ENCODE measurements at places on chromosomes 5 and 9.

DNA sequence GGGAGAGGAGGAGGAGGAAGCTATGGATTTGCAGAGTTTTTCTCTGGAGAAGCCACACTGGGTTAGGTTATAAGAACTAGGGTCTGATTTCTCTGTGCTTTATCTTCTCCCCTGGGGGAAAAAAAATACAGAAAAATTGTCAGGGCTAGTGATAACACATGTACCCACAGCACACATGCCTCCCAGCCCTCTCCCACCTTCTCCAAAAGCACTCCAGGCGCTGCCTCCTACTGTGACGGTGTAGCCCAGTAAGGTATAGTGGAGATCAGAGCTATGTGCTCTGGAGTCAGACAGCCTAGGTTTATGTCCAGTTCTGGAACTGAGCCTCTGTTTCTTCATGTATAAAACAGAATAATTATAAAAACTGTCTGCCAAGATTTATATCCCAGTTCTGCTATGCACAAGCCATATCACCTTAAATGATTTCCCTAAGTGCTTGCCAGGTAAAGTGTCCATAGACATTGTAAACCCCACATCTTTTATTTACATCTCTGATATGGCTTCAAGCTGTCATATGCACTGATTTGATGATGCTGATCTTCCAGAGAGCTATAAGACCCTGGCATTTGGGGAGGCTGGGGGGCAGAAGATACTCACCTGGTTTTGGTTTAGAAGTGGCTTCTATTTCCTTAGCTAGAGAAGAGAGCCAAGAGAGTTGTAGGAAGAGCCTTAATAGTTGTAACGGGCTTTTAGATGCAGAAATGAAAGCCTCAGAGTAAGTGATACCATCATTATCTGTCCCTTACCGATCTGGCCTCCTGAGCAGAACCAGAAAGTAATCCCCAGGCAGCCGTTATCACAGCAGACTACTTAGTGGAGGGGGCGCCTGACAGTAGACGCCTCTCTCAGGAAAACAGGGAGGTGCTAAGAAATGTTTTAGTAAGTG is 7.6 kb downstream of the SLC1A3 start:
- DNase-seq = no peak

DNA sequence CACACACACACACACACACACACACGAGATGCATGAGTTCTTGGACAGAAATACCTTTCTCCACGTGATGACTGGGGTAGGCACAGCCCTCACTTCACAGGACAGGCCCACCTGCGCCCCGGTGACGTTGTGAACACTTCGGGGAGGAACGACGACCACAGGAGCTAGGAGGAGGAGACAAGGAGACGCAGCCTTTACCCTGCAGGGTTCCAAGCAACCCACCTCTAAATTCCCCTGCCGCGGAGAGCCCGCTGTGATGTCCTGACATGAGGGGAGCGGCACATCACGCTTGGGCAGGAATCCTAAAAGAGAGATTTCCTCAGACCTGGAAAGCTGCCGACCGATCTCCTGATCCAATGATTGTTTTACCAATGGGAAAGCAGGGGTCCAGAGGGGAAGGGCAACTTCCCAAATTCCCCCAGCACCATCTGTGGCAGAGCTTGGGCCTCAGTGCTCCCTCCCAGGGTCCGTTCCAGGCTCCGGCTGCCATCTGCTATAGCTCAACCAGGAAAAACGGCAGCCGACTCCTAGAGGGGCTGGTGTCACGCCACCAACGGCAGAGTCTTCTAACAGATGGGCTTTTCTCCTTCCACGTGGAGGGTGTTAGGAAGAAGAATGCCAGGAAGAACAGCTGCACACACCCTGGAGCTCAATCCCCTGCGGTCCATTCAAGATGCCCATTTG is 10.1 kb downstream of the IGFBPL1 start:
- DNase-seq = no peak

GRCh38 chr9:123116036-123116435 is 82.6 kb downstream of the GPR21 start:
- no peak for DNase-seq

- DNase-seq = no peak
These were observed 74.2 kb upstream of the FBXL7 start for GRCh38 chr5:15425766-15426165.

DNA sequence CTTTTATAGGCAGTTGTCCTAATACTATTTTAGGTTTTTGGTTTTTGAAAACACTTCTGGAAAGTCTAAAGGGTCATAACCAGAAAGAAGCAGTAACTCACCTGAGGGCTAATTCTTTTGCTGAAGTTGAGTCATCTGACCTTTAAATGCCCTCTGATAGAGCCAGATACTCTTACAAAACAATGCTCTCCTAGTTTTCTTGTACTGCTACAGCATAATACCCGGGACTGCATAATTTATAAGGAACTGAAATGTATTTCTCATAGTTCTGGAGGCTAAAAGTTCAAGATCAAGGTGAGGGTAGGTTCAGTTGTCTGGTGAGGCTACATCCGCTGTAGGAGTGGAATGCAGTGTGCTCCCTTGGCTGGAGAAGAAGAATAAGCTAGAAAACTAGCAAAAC is 670.3 kb downstream of the TLE4 start:
- DNase-seq = no peak

DNA sequence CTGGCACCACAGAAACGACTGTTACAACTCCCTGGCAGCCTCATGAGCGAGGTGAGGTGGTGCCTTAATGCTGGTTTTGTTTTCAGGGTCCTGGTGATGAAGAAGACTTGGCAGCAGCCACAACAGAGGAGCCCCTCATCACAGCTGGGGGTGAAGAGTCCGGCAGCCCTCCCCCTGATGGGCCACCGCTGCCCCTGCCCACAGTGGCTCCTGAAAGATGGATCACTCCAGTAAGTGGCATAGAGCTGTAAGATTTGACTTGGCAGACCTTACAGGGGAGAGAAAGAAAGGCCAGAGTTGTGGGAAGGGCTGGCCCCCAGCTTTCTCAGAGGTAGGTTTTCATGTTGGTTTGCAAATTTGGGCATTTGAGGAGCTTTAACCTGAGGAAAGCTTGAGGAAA is 72.2 kb downstream of the COL15A1 start:
- DNase-seq = no peak

DNA sequence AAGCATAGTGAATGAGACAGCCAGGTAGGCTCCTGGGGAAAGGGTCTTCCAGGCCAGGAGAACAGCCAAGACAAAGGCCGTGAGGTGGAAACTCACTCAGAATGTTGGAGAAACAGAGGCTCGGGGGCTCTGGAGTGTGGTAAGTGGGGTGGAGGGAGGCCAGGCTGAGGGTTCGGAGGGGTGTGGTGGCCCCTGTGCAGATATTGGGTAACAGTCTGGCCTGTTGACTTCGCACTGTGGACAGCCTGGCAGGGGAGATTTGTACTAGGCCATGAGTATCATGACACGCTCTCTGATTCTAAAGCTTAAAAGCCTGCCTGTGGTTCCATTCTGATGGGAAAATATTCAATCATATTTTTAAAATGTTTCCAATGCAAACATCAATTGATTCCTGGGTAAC is 239.3 kb downstream of the GADD45G start:
- no peak for DNase-seq

GRCh38 chr5:150595466-150596031 is 44.9 kb upstream of the SYNPO start:
- no peak for DNase-seq

GRCh38 chr5:10484774-10485141 is 43.1 kb downstream of the ROPN1L start:
- no peak for DNase-seq

DNA sequence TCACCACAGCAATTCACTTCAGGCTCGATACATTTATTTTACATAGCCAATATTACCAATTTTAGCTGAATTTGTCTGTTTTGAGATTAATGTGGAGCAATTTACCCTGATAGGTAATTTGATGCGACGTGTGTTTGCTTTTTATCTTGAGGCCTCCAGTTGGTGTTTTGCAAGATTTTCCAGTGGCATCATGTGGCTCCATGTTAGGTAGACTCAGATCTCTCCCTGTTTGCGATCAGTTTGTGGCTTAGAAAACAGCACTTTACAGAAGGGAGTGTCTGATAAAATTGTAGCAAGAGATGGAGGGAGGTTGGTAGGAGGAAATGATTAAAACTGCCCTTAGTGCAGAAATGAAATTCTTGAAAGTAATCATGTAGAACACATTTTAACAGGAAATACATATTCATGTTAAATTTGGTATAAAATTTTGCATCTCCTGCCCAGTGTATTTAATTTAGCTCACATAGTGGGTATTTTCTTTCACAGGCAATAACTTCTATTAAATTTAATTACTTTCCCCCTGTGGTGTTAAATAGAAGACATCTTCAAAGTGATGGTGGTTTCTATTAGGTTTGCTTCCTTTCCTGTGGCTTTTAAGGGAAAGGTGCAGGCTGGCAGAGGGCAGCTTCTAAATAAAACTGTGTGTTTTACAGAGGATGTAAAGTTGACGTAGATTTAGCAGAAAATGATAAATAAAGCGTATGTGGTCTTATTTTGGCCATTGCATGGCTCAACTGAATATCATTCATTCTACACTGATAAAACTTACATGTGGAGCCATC is 135.8 kb downstream of the KDM4C start:
- no peak for DNase-seq

GRCh38 chr5:88884608-88884877 is 1.6 kb upstream of the MEF2C start:
- DNase-seq = no peak

DNA sequence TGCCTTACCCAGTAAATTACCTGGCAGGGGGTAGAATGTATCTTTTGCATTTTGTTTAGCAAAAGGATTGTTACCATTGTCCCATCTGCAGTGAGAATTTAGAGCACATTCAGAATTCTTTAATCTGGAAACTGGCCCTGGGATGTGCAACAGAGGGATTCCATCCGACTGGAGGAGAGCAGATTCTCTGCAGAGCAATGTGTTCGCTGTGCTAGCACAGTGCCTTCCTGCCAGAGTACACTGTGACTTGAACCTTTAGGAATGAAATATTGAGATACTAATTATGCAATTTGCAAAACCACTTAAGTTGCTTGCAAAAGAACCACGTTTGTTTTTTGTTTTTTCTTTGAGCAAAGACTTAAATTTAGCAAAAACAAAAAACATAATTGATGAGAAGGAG is 22.5 kb upstream of the DMRT1 start:
- DNase-seq = no peak

DNA sequence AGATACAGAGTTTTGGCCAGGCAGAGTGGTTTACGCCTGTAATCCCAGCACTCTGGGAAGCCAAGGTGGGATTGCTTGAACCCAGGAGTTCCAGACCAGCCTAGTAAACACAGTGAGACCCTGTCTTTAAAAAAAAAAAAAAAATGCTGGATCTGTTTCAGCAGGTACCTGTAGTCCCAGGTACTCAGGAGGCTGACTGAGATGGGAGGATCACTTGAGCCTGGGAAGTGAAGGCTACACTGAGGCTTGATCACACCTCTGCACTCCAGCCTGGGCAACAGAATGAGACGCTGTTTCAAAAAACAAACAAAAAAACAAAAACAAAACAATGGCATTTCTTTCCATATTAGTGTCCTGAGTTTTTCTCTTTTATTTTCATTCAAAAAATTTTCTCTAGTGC is 19.0 kb downstream of the UNC13B start:
- no peak for DNase-seq

DNA sequence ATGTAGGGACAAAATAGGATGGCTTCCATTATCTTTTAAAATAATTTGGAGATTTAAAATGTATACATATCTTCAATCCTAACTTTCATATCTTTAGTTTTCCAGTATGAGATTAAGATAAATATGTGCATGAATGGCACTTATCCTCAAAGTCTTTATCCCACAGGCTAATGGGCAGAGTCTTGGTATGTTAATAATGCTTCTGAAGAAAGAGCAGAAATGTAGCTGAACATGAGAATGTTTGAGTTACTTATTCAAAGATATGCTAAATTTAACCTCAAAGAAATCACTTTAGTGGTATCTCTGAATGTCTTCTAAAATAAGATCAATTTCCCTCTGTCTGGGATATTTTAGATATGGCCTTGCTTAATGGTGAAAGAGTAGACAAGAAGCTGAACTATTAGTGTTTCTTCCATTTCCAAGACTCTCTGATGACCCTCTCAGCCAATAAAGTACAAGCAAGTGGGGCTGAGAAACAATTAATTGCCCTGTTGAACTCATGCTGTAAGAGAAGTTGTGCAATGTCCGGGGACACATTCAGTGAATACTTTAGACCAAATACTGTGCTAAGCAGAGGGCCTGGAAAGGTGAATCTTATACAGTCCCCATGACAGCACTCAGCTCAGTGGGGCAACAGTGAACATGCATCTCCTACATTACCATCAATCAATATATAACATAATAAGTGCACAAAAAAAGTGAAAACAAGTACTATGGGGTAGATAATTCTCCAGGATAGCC is 50.0 kb upstream of the ADAMTSL1 start:
- DNase-seq = no peak

Data from activated naive CD8-positive, alpha-beta T cell treated with anti-CD3 and anti-CD28 coated beads, Interleukin-2, amount 50 U/mL, for 24 hours (primary cell).